Stimulated activated CD8-positive, alpha-beta memory T cell treated with anti-CD3 and anti-CD28 coated beads, Interleukin-4, amount 100 ng/mL, for 4 hours (primary cell): ENCODE measurements at places on chromosomes 6 and 20.

- no peak for DNase-seq
Observed at GRCh38 chr6:33143113-33143770, 49.0 kb downstream of the COL11A2 start.

- DNase-seq, result no peak
Observed at GRCh38 chr6:149168968-149169367, 148.5 kb upstream of the TAB2 start.

GRCh38 chr6:44569931-44570385 lies 182.5 kb downstream of the CDC5L start:
- DNase-seq, result no peak

- DNase-seq, result no peak
Observed at GRCh38 chr20:15546525-15547023, 1026.7 kb downstream of the KIF16B start.

DNA sequence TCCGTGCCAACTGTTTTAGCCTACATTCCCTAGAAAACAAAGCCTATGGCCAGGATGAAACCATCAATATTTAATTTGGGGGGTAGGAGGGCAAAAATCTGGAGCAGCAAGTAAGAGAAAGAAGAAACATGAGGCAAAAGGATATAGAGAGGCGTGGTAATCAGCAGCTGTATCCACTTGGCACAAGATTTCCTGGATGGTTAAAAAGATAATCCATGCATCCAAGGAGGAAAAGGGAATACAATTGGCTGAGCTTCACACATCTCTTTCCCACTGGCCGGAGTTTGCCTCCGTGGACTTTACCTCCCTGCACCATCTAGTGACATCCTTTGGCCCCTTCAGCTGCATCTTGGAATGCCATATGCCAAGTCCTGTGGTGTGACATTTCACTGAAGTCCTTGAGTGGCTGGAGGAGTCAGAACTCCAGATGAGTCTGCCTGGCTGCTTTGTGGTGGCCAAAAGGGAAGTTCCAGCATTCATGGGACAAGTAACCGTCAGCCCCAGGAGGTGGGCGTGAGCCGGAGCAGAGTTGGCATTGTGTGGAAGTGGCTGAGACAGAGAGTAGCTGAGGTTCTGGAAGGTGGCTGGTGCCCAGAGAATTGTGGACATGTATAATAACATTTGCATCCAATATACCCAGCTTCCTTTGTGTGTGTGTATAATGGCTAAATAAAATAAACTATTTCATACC lies 13.7 kb upstream of the TMX4 start:
- DNase-seq, result no peak
